ENCODE measurements at places on chromosomes 13 and 19.

DNA sequence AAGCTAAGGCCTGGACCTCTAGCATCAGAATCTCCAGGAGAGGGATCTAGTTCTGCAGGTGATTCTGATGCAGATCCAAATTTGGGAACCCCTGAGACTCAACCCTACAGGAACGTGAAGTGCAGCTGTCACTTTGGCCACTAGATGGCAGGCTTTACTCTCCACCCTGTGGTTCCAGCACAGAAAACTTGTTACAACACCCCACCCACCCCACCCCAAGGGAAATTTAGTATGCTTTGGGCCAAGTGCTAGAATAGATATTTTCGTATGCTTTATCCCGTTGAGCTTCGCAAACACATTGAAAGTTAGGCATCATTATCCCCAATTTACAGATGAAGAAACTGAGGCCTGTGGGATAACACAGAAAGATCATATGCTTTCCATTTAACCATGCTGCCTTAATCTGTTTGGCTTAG lies 232.0 kb downstream of the B3GLCT start:
- peak; percentile 3 for DNase-seq

DNA sequence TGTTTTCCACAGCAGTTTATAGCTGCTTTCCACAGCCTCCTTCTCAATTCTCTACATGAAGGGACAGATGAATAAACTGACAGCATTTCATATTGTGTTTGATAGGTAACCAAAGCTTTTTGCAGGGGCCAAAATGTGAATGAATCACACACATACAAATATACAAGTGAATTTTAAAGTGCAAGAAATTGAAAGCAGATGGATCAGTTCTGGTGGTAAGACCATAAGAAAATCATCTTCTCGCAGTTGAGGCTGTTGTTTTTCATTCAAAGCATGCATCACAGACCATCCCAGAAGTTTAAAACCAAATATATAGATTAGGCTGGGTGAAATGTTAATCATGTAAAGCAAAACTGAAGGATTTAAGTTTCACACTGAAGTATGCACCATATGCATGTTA lies 1569.4 kb downstream of the PCDH9 start:
- no peak for DNase-seq

DNA sequence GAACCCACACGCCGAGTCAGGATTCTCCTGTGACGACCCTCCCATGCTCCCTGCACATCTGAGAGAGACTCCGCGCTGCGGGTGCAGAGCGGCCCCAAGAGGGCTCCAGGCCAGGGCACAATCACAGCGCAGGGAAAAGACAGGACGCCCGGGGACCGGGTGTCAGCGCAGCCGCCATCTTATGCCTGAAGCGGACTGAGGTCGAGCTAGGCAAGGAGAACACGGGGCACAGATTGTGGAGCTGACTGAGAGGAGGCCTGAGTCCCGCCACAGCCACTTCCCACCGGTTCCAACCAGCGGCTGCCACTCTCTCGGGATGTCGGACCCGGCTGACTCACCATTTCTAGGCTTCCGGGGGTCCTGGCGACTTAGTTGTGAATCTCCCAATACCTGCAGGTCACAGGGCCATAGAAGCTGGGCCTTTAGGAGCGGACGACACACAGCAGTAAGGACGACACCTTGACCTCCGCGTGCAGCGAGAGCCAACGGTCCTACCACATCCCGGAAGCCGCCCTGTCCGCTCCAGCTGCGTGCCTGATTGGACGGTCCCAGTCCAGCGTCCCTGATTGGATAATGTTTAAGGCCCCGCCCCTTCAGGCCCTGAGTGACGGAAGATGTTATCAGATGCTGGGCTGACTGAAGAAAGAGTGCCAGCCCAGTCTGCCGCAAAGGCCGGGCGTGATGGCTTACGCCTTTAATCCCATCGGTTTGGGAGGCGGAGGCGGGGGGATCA lies at the start of gene ZNF728:
ZNF728 (minus strand) TSS at position 487 of the 733 bp plus-strand sequence; CDS start at position 341, 146 bp downstream.
- DNase-seq = no peak

DNA sequence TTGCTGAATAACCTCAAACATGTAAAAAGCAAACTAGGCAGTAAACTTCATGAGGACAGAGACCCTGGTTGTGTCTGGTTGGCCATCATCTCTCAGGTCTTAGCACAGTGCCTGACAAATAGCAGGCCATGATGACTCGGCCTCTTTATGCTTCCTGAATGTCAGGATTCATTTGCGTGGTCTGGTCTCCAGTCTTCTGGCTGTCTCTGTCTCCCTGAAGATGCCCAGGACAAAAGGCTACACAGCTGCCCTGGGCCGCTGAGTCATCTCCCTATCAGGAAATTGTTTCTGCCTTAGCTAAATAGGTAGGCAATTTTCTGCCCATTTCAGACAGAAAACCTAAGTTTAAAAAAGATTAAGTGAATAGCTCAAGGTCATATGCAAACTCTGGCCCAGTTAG lies 84.1 kb upstream of the FNDC3A start:
- no peak for DNase-seq

DNA sequence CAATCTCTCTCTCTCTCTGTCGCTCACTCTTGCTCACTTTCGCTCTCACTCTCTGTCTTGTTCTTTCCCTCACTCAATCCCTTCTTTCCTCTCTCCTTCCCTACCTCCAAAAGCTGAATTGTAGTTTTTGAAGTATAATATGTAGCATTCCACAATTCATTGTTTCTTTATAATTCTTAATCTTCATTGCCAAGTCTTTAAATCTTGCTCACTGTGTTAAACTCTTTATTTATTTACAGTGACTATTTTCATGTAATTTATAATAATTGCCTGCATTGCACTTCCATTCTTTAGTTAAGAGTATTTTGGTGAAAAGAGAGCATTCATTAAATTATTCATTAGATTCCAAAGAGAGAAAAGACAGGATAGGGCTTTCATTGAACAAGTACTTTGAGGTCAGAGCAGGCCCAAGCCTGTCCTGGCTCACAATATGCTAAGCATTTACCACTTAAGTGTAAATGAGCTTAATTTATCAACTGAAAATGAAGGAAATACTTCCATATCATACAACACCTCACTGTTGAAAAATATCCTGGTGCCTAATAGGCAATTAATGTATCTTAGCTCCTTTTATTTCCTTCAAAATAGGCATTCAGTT lies 257.4 kb upstream of the SLITRK1 start:
- no peak for DNase-seq

DNA sequence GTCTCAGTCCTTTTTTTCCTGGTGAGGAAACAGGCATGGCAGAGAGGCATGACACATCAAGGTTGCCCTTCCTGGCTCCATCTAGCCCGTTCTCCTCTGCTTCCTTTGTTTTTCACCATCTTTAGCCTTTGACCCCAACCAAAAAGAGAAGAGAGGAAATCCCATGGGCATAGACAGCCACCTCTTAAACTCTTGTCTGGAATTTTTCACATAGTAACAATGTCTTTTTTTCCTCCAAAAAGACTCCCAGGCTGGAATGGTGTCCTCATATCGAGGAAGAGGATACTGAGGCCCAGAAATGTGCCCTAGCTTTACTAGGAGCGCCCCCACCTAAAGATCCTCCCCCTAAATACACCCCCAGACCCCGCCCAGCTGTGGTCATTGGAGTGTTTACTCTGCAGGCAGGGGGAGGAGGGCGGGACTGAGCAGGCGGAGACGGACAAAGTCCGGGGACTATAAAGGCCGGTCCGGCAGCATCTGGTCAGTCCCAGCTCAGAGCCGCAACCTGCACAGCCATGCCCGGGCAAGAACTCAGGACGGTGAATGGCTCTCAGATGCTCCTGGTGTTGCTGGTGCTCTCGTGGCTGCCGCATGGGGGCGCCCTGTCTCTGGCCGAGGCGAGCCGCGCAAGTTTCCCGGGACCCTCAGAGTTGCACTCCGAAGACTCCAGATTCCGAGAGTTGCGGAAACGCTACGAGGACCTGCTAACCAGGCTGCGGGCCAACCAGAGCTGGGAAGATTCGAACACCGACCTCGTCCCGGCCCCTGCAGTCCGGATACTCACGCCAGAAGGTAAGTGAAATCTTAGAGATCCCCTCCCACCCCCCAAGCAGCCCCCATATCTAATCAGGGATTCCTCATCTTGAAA lies at the start of gene GDF15:
GDF15 (plus strand) TSS at position 484 of the 868 bp plus-strand sequence; CDS start at position 516, 32 bp downstream.
- no peak for DNase-seq

GRCh38 chr13:111572956-111573761 lies 252.7 kb downstream of the TEX29 start:
- no peak for DNase-seq

DNA sequence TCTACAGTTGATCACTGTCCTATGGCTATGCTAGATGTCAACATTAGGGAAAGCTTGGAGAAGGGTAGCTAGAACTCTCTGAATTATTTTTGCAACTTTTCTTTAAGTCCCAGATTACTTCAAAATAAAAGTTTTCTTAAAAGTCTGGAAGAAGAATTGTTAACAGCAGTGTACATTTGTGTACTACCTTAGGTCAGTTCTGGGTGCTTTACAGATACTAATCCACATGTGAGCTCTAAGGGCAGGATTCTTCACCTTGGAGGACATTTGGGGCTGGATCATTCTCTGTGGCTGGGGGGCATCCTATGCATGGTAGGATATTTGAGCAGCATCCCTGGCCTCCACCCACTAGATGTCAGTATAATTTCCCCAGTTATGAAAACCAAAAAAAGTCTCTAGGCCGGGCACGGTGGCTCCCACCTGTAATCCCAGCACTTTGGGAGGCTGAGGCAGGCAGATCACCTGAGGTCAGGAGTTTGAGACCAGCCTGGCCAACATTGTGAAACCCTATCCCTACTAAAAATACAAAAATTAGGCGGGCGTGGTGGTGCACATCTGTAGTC lies 2.8 kb downstream of the BRME1 start:
- no peak for DNase-seq

GRCh38 chr13:48636550-48636949 lies 17.2 kb upstream of the CYSLTR2 start:
- no peak for DNase-seq

DNA sequence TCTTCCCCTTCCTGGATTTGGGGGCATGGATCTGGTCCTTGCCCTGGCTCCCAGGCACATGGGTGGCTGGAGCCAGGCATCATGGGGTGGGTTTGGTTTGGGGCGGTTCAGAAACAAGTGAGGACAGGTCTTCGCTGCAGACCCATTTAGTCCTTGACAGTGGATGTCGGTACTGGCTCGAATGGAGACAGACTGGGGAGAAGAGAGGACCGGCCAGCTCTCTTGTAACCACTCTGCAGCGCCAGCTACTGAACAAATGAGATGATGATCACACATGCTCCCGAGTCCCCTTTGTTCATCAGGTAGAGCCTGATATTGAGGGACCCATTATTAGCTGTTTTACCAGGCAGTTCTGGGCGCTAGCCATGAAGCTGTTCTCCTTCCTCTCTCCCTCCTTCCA lies 64.5 kb downstream of the CHST8 start:
- DNase-seq = no peak

DNA sequence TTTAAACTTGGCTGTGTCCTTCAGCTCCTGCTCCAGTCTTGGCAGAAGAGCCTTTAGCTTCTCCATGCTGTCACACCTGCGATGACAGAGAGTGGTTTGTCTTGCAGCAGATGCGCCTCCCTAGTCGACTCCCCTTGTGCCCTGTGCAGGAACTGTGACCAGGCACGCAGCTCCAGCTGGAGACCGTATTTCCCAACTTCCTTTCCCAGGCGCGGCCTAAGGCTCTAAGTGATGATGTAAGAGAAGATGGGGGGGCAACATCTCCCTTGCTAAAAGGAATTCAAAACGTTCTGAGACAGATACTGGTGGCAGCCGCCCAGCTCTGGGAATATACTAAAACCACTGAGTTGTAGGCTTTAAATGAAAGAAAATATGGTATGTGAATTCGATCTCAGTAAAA lies 16.3 kb downstream of the DCUN1D2 start:
- no peak for DNase-seq

GRCh38 chr19:6032381-6032780 lies 54.4 kb upstream of the RANBP3 start:
- DNase-seq = no peak

- DNase-seq = no peak
These were observed 2638.7 kb upstream of the PCDH20 start for GRCh38 chr13:64054321-64054720.

DNA sequence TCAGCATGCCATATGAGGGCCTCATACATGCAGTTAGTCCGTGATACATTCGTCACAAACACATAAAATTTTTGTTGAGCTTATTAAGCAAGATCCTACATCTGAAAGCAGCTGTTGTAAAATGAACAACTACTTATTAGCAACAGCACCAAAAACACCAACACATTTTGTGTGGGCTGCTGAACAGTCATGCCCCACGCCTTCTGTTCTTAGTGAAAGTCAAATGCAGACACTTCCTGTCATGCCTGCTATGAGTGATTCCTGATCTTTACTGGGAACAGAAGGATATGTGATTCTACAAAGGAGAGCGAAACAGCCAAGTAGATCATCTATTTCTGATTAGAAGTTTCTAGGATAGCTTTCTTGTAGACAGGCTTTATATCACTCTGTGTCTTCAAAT lies 4.2 kb upstream of the B3GLCT start:
- no peak for DNase-seq

DNA sequence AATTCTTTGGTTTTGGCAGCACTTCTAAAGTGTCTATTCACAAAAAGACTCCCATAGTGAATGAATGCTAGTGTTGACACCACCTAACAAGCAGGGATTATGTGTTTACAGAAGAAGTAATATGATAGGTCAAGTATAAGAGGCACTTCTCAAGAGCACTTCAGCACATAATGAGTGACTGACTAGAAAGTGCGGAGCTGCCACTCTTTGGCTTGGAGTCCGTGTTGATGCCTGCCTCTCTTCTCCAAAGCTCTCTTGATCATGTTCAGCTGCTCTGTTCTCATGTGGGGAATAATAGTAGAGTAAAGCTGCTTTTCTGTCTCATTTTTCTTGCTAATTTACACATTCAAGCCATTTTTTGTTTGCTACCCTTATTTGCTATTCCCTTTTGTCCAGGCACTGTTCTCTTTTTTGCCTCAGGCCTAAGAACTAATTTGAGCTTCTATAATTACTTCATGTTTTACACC lies 22.7 kb upstream of the MAB21L1 start:
- no peak for DNase-seq
